T-cell (primary cell): ENCODE measurements at places on chromosomes 2 and 18.

DNA sequence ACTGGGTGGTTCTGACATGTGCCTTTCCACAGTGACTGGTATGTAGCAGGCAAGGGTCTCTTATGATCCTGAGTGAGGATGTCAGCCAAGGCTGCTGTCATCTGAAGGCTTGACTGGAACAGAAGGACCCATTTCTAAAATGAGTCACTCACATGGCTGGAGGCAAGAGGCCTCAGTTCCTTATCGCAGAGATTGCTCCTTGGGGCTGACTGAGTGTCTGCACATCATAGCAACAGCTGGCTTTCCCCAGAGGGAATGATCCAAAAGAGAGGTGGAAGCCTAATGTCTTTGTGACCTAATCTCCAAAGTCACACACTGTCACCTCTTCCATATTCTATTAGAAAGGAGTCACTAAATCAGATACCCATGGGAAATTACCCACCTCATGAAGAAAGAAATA, 114.0 kb downstream of the NEDD4L start:
- DNase-seq, result no peak

DNA sequence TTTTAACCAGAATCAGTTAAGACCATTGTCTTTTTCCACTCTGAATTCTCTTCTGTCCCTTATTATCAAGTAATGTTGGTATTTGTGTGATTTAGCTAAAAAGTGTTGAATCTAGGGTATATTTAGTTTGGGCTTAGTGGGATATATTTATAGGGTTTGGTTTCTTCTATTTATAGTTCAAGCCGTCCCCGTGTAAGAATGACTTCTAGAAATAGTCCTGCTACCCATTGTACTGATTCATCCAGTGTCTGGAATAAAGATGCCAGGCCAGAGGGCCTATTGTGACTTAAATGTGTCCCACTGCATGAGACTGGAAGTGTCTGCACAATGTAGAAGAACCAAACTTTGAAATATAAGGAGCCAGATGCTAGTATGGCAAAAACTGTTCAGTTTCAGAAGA, 364.8 kb downstream of the TNS1 start:
- DNase-seq, result no peak

DNA sequence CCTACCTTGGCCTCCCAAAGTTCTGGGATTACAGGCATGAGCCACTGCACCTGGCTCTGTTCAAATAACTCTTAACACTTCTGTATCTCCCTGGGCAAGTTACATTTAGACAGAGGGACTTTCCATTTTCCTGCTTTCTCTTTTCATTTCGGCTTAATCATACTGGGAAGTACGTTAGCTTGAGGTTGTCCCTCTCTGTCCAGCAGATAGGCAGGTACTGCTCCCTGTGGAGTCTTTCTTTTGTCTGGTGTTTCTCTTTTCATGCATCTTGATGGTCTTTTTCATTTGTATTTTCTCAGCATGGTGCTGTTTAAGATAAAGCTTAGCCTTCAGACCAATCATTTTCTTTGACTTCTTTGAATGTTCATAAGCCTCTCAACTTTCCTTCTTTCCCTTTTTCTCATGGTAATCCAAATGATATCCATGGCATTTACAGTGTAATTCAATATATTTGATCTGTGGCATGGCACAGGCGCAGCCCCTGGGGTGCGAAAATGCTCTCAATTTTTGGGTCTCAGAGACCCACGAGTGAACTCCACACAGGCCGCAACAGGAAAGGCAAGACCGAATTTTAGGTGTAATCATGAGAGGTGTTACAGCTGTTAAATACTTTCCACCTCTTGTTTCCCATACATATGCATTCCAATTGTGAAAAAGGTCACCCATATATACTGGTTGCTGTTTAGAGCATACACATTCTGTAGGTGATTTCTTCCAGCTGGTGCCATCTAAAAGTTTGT, 99.9 kb upstream of the MYO3B start:
- DNase-seq, result no peak

DNA sequence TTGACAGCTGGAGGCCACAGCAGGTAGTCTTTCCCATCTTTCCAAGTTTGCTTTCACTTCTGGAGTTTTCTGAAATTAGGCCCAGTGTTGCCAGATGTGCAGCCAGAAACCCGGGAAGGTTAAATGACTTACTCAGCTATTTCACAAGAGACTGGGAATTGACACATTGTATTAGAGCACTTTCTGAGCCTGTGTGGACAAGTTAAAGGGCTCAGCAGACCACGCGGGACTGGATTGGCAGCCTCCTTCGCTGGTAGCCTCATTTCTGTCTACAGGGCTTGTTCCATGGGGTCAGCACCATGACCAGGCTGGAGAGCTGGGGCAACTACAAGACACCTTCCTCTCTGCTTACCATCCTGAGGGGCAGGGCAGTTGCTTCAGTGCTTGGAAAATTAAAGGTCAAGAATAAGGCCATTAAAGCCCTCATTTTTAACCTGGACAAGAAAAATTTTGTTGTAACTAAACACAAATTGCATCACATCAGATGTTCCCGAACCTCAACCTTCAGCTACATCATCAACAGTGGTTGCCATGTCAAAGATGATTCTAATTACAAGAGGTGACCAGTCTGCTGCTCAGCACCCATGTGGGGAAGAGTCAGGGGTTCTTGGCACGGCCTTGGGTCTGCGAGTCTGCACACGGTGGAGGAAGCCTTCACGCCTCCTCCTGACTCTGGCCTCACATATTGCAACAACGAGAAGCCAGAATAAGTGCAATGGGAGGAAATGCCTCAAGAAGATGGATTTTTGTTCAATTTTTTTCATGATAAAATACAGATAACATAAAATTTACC, 279.5 kb upstream of the RAB6C start:
- DNase-seq, result no peak

DNA sequence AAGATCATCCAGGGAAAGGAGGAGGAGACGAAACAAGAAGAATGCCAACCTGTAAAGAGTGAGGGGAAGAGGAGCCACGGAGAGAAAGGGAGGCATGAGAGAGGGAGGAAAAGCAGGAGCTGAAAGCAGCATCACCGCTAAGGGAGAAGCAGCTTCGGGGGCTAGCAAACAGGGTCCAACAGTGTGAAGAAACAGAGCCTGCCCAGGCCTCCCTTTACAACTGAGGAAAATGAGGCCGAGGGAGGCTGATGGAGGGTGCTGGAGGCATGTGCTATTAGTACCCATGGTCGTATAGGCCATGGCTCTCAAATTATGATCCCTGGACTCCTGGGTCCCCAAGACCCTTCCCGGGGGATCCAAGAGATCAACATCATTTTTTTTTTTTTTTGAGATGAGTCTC, 50.4 kb upstream of the ASPRV1 start:
- DNase-seq, result no peak

DNA sequence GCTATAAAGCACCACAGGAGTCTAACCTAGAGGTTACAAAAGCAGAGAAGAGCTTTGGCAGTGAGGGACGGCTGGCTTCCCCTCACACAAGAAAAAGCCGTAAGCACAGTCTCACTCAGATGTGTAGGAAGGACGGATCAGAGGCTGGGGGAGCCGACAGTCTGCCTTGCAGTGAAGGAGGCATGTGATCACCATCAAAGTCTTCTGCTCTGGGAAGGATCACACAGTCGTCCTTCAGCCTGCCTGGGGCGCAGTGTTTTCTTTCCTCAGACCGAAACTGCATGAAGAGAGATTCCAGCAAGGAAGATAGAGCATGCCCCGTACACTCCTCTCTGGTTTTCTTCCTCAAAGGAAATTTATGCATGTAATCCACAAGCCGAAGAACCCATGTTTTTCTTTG, 24.1 kb downstream of the GATA6 start:
- DNase-seq, result no peak

DNA sequence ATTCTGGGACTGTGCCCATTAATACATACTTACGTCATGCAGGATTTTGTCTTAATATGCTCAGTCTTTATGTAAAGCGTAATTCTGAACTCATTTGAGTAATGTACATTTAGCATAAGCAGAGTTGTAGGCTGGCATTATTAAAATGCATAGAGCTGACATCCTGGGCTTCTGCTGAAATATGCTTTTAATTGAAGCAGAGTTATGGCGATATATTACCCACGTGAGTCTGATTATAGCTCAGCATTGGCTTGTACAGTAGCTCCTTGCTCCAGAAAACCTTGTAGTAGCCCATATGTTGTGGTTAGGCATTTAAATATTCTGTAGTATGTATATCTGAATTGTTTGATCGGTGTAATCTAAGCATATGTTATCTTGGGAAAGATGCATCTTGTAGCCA, 233.9 kb downstream of the PTGR3 start:
- DNase-seq, result no peak

DNA sequence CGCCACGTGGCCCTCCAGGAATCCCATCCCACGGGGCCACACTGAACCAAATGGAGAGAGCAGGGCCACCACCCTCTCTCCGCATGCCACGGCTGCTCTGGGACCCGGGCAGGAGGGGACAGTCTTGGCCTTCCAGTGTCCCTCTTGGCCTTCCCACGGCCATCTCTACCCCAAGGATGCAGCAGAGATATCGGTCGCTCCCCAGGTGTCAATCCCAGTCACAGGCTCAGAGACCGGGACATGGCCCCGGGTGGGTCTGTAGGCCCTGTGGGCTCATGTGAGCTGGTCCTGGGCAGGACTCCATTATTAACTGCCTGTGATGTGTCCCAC, 15.3 kb downstream of the CAPN10 start:
- DNase-seq, result no peak

DNA sequence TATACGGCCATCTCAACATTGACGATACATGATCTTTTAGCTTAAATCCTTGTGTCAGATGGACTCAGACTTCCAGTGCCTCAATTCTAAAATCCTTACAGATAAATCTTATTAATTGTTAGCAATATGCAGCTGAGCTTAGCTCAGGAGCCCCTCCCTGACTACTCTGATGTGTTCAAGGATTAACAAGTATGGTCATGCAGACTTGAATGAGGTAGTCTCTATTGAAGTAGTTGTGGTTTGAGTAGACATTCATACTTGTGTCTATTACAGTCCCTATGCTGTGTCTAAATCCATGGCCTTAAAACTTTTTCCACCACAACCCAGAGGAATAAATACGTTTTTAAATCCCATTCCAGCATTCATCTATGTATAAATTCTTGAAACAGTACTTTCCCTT, 119.5 kb downstream of the NUP35 start:
- no peak for DNase-seq

GRCh38 chr2:27636766-27637165, 7.9 kb downstream of the GPN1 start:
- DNase-seq, result no peak

DNA sequence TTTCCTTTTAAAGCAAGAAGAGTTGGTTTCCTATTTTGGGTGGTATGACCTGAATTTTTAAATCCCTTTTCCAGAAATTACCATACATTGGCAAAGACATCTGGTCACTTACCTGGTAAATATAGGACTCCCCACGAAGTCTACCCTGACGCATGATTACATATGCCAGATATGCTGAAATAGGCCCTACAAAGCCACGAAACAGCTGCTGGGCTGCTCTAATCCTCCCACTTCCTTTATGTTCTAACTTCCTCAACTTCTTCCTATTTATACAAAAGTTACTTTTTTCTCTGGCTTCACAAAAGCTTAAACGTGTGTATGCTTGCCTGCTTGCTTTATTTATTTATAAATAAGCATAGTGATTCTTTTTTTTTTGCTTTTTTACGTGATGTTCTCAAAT, 186.0 kb upstream of the EPHA4 start:
- no peak for DNase-seq

GRCh38 chr18:36158266-36158867, 28.7 kb downstream of the ELP2 start:
- DNase-seq, result no peak

- DNase-seq, result no peak
Observed at GRCh38 chr2:136613096-136613495, 152.2 kb upstream of the THSD7B start.

- no peak for DNase-seq
Observed at GRCh38 chr18:28365411-28365831, 188.5 kb upstream of the CDH2 start.

DNA sequence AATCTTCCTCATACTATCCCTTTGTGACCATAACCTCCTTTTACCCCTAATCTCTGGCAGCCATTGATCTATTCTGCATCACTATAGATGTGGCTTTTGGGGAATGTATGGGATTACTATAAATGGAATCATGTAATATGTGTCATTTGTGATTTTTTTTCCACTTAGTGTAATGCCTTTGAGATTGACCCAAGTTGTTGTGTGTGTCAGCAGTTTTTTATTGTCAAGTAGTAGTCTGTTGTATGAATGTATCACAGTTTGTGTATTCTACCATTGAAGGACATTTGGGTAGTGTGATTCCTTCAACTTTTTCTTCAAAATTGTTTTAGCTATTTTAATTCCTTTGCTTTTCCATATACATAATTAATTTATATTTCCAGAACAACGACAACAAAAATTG, 18.6 kb downstream of the VRK2 start:
- DNase-seq, result no peak

DNA sequence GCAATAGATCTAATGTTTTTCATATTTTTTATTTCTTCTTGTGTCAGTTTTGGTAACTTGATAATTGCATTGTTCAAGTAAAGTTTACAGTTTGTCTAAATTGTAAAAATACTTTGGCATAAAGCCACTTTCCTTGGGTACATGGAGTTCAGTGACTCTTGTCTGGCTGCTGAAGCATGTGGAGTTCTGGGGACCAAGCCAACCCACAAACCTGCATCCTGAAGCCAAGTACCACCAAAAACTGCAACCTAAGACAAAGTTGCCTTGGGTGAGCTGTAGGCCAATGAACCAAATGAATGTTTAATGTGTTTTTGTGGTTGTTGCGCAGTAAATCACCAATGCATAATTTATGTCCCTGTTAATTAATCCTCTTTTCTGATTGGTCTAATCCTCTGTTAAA, 872.6 kb downstream of the BCL11A start:
- DNase-seq, result no peak

GRCh38 chr18:23194155-23194996, 59.1 kb downstream of the CABLES1 start:
- no peak for DNase-seq

DNA sequence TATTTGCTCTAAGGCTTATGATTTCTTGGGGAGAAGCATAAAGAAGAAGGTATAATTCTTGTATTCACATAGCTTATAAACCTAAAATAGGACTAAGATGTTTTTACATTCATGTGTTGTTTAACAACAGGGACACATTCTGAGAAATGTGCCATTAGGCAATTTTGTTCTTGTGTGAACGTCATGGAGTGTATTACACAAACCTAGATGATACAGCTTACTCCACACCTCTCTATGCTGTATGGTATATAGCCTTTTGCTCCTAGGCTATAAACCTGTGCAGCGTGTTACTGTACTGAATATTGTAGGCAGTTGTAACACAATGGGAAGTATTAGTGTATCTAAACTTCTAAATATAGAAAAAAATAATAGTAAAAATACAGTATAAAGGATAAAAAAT, 92.1 kb downstream of the PHLPP1 start:
- no peak for DNase-seq

GRCh38 chr2:28764909-28765711, 13.5 kb downstream of the PPP1CB start:
- no peak for DNase-seq
